ENCODE measurements at places on chromosomes 7 and 10.

DNA sequence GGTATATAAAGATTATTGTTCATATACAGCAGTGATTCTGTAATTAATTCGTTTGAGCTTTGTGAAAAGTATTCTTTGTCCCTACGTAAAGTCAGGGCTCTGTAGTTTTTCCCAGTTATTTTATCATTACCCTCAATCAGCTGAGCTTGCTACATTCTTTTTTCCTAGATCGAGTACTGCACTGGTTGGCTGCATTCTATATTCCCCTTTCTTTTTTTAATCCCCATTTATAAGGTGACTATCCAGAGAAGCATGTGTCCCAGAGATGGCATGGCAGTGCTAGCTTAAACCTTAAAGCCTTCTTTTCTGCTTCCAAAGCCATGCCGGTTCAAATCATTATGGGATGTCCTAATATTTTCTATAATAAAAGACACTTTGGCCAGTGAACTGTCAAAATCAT lies 230.1 kb upstream of the CELF2 start:
- no peak for DNase-seq

- DNase-seq = no peak
These were observed 9.9 kb upstream of the SRRM3 start for GRCh38 chr7:76191783-76192240.

GRCh38 chr10:15712883-15713282 lies 6.8 kb downstream of the ITGA8 start:
- no peak for DNase-seq

DNA sequence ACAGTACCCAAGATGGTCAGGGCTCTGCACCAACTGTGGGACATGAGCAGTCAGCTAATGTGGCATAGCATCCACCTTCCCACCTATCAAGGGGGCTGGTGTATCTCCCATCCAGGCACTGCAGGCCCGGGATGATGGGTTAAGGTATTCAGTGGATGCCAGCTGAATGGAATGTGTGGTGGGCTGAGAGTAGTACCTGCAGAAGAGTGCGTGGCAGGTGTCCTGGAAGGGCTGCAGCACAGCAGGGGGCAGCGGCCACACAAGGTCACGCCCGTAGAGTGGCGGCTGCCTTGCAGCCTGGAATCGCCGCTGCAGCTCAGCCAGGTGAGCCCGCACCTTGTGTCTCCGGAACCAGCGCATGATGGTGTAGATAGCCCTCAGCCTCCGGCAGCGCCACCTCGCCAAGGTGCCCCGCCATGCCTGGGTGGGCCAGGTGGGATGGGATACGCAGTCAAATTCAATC lies 13.3 kb downstream of the MYO1G start:
- DNase-seq = no peak

GRCh38 chr7:24463474-24463873 lies 109.8 kb upstream of the PALS2 start:
- DNase-seq = no peak

DNA sequence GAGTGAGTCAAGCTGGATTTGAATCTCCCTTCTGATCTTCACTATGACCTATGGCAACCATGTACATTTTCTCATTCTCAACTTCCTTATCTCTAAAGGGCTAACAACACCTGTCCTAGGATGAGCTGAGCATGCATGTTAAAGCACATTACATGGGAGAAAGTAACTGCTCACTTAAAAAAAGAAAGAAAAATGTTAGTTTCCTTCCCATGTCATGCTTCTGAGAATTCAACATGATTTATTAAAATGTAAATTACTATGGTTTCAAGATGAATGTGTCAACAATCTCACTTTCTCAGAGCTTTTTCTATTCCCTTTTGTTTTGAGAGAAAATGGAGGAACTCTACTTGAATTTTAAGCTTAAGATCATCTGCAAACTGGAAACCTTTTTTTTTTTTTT lies 295.3 kb downstream of the SKIDA1 start:
- no peak for DNase-seq

DNA sequence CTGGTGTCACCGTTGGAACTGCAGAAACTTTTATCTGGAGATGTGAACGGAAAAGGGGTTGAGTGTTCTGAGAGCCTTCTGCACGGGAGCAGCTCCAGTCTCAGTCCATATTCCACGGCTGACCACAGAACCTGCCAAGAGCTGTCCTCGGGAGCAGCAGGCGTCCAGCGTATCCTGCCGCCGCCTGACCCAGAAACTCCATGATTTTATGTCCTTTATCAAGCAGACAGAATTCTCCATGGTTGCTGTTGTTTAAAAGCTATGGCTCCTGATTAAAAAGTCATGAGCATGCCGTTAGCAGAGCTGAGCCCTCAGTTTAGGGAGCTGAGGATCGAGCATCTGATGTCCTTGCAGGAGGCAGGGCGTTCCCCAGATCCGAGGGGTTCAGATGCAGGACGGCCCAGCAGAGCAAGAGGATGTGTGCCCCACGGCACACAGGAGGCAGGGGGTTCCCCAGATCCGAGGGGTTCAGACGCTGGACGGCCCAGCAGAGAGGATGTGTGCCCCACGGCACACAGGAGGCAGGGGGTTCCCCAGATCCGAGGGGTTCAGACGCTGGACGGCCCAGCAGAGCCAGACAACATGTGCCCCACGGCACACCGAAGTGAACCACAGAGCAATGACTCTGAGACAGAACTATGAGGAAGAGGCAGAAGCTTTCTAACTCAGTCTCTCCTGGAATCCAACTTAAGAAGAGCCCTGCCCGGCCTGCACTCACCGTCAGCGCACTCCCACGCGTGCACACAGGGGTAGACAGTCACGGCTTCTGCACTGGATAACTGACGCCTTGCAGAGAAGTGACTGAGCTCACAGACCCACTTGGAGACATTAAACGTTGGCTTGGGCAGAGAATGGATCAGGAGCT lies 96.4 kb downstream of the WDR37 start:
- no peak for DNase-seq

DNA sequence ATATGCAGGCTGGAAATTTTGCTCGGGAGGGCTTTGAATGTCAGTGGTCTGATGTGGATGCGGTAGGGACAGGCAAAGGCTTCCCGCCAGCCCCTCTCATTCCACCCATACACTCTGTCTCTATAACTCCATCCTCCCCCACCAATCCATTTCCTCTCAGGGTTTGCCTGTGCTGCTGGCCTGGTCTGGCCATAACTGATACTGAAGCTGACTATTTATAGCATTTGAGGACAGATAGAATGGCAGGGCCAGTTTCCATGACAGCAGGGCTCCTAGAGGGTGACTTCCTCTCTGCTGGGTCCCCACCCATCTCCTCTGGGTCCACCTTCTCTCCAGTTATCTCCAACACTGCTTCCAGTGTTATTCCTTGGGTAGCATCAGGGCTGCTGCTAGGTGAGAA lies 6.6 kb upstream of the PDLIM1 start:
- DNase-seq = no peak

GRCh38 chr7:29239638-29240037 lies 45.1 kb downstream of the CHN2 start:
- DNase-seq = no peak

DNA sequence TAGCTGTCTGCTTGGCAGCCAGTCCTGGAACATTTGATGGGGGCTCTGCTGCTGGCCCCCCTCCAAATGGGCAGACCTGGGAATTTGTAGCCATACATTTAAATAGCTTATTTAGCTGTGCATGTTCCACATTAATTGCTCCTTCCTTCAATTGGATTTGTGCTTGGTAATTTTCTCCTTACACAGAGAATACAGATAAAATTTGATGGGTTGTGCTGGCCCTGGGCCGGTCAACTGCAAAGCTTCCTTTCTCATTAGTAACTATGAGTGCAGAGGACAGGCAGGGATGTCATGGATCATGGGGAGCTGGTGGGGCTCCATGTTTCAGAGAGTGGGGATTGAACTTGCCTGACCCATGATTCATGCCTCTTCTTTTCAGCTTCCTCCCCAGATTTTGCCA lies 201.5 kb upstream of the GHITM start:
- DNase-seq = no peak

DNA sequence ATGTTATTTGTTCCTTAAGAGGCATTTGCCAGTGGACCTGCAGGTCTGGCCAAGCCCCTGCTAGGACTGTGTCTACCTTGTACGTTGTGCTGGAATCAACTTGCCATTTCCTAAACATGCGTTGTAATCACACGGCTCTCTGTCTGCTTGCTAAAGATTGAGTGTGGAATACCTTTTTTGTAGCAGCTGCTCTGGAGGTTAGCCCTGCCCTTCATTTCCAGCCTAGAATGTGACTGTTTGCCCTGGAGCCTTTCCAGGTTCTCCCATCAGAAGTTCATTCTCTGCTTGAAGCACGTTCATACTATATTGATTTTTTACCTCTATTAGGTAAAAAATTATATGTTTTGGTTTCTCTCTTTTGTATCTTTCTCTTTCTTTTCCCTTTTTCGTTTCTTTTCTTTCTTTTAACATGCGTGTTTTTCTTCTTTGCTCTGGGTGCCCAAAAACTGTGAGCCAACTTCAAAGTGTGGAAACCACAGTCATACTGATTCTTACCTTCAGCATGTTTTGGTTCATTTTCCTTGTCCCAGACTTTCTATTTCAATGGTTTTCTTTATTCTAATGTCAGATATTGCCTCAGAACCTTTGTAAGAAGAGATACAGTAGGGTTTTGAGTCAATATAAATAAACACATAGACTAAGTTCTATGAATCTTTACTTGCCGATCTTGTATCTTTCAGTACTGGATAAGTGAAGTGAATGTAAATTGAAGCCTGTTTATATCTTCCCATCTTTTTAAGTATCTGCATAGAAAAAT lies 111.9 kb upstream of the RPA3 start:
- DNase-seq = no peak

DNA sequence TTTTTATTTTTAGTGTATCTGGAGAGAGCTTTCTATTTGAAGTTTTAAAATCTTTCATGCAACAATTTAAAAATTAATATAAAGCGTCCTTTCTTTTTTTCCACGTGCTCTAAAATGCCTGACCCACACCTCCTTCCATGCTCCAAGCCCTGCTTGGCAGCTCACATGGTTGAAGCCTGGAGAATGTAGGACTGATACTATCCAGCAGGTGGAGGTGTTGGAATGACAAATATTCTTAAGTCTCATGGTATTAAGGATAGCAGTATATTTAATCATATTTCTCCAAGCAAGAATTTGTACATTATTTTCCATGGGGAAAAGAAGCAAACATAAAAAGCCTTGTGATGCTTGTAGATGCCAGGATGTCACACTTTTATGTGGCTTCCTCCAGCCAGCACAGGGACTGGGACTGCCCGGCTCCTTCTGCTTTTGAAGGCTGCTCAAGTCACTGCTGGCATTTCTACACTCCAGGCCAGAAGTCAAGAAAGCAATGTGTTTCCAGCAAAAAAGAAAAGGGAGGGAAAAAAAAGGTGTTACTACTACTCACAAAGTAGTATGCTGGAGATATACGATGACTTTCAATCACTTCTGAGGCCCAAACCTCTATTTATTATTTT lies 49.7 kb downstream of the BZW2 start:
- no peak for DNase-seq

- no peak for DNase-seq
These were observed 69.2 kb downstream of the CDHR3 start for GRCh38 chr7:106032295-106032694.

DNA sequence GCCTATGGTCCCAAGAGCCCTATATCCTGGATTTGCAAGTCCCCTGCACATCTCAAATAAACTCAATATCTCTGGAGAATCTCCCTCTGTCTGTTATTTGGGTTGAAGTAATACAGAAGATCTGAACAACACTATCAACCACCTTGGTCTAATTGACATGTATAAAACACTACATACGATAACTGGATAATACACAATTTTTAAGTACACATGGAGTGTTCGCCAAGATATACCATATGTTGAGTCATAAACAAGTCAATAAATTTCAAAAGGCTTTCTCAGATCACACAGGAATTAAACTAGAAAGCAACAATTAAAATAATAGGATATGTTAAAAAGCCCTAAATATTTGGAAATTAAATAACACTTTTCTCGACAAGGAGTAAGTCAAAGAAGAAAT lies 5.6 kb upstream of the GARS1 start:
- no peak for DNase-seq

Measured in stimulated activated CD8-positive, alpha-beta memory T cell treated with anti-CD3 and anti-CD28 coated beads, Interleukin-7, amount 100 ng/mL, for 1 hour (primary cell).